ENCODE measurements at places on chromosomes 2 and 18. TPM values are rescaled to one million over a fixed set of nuclear protein-coding genes. Genes with fewer than 3 reads are reported as not detected.

TFPI gene
- total RNA-seq = not detected

GATA6 gene
- total RNA-seq = not detected

NOSTRIN gene
- not detected for total RNA-seq

SCN7A gene
- total RNA-seq = not detected

C2orf78 gene
- not detected for total RNA-seq

HOXD13 gene
- total RNA-seq = not detected

IL36G gene
- total RNA-seq = not detected

ADD2 gene
- 26.3 TPM for total RNA-seq

FAM237A gene
- total RNA-seq = not detected

NT5DC4 gene
- not detected for total RNA-seq

LHCGR gene
- not detected for total RNA-seq

TXNL1 gene
- 74.5 TPM for total RNA-seq

DES gene
- total RNA-seq = not detected

ZNF512 gene
- 29.2 TPM for total RNA-seq

NXPH2 gene
- total RNA-seq = not detected

EVX2 gene
- not detected for total RNA-seq
